ENCODE measurements at places on chromosomes 7 and 10.
A peak's percentile ranks its signal among the peaks of the same experiment; 100 is the strongest.

DNA sequence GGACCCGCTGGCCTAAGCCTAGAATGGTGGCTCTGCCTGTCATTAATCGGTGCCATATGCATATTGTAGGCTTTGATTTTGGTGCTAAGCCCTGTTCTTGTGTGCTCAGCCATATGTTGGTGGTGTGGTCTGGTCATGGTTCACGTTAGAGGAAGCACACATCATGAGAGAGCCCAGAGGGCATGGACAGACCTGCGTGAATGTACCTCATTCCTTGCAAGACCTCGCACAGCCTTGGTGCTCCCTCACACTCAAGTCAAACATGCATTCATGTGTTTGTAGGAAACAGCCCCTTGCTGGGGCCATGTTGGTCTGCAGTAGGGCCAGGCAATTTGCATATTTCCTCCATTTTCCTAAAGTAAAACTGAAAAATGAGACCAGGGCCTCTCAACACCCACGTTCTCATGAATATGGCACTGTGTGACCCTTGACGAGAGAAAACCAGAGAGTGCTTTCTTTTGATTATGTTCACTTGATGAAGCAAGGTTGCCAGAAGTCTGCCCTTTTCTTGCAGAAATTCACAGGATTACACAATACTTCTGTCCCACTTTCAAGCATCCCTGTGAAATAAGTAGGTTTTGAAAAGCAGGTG lies 268.7 kb downstream of the CELF2 start:
- DNase-seq, result no peak

DNA sequence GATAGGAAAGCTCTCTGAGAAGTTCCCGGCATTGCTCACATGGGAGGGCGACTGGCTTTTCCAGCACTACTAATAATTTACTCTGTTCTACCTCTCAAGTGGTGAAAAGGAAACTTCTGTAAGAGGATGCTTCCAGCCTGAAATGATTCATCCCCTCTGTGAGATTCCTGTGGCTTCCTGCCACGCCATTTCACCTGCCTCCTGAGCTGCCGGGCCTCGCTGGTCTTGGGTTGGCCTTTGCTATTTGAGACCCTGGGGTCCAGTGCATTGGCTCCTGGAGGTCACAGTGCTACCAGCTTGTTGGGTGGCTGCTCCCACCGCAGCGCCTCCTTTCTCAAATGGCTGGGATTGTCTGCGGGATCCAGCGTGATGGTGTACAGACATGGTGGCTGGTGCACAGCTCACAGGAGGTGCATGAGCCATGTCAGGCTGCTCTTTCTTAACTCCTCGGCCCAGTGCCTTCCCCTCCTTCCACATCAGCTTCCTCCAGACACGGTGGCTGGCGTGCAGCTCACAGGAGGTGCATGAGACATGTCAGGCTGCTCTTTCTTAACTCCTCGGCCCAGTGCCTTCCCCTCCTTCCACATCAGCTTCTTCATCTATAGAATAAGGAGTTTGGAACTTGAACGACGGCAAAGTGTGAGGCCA lies 42.9 kb upstream of the PCBD1 start:
- DNase-seq, result no peak

DNA sequence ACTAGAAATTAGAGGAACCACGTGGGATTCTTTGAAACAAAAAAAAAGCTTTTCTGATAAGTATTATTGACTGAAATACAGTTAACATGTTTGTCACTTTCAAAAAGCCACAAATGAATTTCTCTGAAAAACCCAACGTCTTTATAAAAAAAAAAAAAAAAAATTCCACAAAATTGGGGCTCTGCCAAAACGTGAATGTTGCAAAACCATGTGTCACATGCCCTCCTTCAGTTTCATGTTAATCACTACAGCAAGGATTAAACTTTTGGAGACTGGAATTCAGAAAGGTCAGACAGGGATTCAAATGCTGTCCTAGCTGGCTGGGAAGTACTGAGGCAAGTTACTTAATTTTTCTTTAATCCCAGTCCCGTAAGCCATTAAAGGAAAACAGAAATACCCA lies 278.0 kb upstream of the KLF14 start:
- no peak for DNase-seq

DNA sequence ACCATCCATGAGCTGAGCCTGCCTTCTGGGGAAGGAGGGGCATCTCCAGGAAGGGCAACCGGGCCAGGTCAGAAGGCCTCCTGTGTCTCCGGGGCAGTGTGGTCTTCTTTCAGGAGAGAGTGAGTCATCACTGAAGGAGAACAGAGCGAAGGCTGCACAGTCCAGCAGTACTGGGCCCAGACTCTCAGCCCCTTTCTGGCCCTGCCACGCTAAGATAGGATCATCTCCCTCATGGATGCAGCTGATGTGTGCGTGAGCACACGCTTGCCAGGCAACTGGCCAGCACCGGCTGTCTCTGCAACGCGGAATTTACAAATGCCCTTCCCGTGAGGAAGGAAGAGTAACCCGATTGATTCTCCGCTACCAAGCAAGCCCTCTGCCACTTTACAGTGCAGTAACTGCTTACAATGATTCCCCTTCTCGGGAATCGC lies 328.2 kb downstream of the TNS3 start:
- DNase-seq, result peak; percentile 64

- DNase-seq, result no peak
These were observed 26.9 kb downstream of the TMEM120A start for GRCh38 chr7:75967487-75967997.

GRCh38 chr7:42227936-42228591 lies 8.9 kb downstream of the GLI3 start:
- DNase-seq, result no peak

GRCh38 chr7:142853739-142854371 lies 1.0 kb upstream of the EPHB6 start:
- DNase-seq, result peak; percentile 72

DNA sequence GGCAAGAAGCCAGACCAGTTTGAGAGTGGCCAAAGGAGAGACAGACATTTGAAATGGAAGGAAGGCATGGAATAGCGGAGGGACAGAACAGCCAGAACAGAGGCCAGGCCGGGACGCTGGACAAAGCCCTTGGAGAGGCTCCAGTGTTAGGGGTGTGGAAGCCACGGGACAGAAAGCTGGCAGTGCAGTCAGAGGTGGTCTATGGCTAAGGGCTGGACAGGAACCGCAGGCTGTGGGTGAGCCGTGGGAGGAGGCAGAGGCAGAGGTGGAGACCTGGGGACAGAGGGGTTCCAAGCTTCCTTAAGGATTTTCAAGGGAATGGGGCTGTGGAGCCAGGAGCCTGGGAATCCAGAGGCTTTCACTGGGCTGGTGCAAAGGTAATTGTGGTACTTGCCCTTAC lies 301.1 kb downstream of the GFRA1 start:
- no peak for DNase-seq

GRCh38 chr10:125995726-125996304 lies 99.5 kb downstream of the FANK1 start:
- DNase-seq, result no peak

DNA sequence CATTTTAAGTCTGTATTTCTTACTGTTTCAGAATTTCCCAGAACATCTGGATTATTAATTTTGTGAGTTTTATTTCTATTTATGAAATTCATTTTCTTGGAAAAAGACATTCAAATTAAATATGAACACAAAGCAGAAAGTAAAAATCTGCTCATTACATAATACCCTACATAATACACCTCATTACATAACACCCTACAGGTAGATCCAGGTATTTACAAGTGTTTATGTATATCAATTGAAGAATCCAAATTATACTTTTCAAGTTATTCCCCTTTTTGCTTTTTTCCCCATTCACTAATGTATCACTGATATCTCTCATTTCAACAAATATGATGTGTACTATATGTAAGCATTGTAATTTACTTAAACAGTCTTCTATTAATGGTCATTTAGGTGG lies 129.1 kb downstream of the USP6NL start:
- DNase-seq, result no peak

GRCh38 chr7:138032770-138033169 lies 30.9 kb upstream of the CREB3L2 start:
- peak; percentile 7 for DNase-seq

DNA sequence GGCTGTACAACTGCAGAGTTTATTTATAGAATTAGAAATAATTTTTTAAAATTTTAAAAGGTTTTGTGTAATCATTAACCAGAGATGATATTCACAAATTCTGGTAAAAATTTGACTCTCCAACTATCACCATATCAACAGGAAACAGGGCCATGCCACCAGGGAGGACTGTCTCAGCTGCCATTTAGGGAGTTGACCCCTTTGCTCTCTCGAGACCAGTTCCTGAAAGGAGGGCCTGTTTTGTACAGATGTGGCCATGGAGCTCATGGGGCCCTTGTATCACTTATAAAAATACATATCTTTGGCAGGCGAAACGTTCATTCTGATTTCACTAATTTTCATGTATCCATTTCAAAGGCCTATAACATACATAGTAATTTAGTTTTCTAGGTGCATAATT lies 20.3 kb downstream of the H2AZ2 start:
- no peak for DNase-seq

DNA sequence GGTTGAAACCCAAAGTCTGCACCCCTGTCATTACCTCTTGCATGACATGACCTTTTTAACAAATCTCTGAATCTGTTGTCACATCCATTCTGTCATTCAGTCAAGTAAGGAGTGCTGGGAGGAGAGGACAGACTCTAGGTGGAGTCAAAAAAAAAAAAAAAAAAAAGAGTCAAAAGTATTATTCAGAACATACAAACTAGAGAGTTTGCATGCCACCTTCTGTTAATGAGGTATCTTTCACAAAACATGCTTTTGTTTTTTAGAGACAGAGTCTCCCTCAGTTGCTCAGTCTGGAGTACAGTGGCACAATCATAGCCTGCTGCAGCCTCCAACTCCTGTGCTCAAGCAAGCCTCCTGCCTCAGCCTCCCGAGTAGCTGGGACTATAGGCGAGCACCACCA lies 81.6 kb upstream of the ARMC3 start:
- no peak for DNase-seq

- DNase-seq, result no peak
These were observed 74.7 kb downstream of the VSTM4 start for GRCh38 chr10:49040601-49041000.

DNA sequence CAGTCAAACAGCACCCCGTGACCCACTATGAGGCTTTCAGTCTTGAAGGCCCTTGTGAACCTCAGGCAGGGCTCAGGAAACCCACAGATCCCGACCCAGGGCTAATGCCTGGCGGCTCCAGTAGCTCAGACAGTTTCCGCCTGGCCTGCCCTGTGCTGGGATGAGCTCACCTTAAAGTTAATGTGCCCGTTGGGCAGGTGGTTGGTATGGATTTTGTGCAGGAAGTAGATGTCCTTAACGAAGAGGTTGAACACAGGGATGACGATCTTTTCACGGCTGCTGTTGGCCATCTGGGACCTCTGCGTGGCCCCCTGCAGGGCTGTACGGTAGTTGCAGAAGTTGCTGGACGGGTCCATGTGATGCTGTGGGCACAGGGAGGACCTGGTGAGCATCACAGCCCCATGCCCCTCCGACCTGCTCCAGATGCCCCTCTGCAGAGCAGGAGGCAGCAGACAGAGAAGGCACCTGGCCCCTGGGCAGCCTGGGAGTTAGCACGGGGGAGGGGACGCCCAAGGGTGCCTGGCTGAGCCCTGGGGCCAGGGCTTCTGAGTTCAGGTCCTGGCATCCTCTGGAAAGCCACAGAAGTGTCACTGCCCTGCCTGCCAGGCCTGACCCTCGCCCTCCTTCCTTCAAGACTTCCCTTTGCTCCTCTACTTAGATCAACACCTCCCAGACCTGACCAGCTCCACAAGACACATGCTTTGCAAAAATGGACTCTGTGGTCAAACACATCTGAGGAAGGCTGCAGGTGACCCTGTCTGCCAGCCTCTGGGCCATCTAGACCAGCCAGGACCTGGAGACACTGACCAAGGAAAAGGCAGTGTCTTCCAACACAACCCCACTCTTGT lies 59.8 kb downstream of the CSGALNACT2 start:
- no peak for DNase-seq

GRCh38 chr7:66237906-66238772 lies 33.0 kb downstream of the TPST1 start:
- DNase-seq, result no peak

- no peak for DNase-seq
These were observed 65.3 kb downstream of the FRMPD2 start for GRCh38 chr10:48209241-48209640.

GRCh38 chr7:48168159-48168558 lies 3.1 kb upstream of the ABCA13 start:
- DNase-seq, result no peak

DNA sequence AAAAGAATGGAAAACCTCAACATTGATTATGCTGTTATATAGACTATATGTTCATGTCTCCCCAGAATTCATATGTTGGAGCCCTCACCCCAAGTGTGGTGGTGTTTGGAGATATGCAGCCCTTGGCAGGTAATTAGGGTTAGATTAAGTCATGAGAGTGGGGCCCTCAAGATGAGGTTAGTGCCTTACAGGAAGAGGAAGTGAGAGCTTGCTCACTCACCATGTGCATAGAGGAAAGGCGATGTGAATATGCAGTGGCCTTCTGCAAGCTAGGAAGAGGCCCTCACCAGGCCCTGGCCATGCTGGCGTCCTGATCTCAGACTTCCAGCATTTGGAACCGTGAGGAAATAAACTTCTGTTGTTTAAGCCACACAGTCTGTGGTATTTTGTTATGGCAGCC lies 14.8 kb downstream of the ZNF33A start:
- DNase-seq, result no peak

DNA sequence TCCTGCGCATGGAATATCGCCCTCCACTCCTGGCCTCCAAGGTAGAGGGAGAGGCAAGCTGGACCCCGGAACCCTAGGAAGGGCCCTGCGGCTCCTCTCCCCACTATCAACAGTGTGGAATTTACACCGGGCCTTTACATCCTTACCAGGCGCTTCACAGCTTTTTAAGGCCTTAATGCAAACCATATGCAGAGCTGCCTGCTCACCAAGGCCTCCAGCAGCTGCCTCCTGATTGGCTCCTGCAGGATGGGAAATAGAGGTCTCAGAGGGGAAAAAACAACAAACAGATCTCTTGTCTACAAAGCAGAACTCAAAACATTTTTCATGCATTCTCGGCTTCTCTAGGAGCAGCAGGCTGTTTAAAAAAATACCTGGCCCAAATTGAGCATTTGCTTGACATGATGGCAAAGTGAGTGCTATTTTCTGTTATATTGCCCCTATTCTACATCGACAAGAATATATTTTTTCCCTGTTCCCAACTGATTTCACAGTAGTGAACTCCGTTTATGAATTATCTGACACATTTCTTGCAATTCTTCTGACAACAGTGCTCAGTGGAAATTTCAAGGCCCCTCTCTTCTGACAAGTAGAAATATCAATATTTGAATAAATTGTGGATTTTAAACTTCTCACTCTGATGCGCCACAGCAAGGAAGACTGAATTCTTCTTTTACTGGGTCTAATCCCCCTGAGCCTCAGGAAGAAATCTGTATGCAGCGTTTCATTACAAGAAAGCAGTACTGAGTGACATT lies 51.7 kb downstream of the EBF3 start:
- peak; percentile 57 for DNase-seq

GRCh38 chr7:156177422-156178055 lies 365.3 kb upstream of the SHH start:
- DNase-seq, result no peak

GRCh38 chr7:46218461-46219200 lies 297.6 kb upstream of the IGFBP3 start:
- no peak for DNase-seq

DNA sequence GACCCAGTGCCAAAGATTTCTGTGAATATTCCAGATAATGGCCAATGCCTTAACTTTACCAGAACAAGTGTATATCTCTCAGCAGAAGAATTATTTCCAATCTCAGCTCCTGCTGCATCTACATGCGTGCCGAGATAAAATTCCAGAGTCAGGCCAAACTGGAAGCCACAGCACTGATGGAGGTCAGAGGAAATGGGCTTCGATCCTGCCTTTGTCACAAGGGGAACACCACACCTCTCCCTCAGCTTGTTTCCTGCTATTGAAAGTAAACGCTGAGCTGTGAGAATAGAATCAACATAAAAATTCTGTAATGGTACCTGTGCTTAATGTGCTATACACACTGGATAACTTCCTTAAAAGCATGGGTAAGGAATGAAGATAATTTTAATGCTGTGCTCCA lies 255.5 kb downstream of the NEBL start:
- DNase-seq, result no peak

Measured in muscle of arm (tissue), 14 donors.